SW480 (cell line): ENCODE measurements at places on chromosomes 12 and 14.

DNA sequence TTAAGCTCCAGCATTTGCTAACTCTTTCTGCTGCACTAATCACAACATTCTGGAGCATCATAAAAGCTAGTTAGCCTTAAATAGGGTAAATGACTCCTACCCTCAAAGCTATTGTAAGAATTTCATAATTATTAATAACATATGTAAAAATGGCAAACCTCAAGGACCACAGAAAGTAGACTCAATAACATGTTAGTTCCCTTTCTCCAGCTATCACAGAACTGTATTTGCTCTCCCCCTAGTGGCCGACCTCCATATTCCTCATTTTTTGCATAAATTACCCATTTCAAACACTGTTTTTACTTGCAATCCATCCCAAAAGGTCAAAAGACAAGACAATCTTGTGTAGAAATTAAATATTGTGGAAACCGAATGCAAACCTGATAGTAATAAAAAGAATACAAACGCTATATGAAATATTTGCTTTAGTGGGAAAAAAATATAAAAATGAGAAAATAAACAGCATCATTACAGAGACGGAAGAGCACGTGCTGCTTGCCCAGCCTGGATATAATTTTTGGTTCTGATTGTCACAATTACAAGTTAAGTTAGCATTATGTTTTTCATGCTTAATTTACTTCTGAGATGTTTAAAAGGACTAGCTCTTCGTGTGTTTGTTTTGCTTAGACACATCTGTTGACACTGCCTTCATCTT is 97.9 kb downstream of the RERGL start:
- peak; percentile 44 for DNase-seq

GRCh38 chr14:92516966-92517506 is 3.5 kb downstream of the RIN3 start:
- DNase-seq, result no peak

GRCh38 chr12:52307836-52308805 is 13.1 kb downstream of the KRT83 start:
- peak; percentile 79 for DNase-seq

GRCh38 chr14:58368956-58369355 is 26.8 kb upstream of the TOMM20L start:
- no peak for DNase-seq

- no peak for DNase-seq
Observed at GRCh38 chr12:80472236-80472635, 28.2 kb downstream of the PTPRQ start.

GRCh38 chr14:90072350-90072749 is 10.6 kb downstream of the KCNK13 start:
- DNase-seq, result no peak

GRCh38 chr12:51392556-51393237 is 1.5 kb upstream of the GALNT6 start:
- no peak for DNase-seq

DNA sequence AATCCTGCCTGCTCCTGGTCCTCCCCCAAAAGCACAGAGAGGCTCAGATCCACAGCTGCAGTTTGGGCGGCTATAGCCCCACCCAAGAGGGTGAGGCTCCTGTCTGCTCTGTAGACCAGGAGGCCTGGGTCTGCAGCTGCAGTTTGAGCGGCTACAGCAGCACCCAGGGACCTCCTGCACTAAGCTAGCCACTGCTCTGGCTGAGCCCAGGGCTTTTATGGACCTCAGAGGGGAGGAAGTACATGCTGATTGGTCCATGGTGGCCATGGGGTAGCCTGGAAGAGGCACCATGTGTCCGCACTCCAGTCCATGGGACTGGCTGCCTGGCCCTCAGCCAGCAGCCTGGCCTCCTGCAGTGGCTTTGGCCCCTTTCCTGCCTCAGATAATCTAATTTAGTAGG is 49.6 kb upstream of the GSC start:
- DNase-seq, result no peak

DNA sequence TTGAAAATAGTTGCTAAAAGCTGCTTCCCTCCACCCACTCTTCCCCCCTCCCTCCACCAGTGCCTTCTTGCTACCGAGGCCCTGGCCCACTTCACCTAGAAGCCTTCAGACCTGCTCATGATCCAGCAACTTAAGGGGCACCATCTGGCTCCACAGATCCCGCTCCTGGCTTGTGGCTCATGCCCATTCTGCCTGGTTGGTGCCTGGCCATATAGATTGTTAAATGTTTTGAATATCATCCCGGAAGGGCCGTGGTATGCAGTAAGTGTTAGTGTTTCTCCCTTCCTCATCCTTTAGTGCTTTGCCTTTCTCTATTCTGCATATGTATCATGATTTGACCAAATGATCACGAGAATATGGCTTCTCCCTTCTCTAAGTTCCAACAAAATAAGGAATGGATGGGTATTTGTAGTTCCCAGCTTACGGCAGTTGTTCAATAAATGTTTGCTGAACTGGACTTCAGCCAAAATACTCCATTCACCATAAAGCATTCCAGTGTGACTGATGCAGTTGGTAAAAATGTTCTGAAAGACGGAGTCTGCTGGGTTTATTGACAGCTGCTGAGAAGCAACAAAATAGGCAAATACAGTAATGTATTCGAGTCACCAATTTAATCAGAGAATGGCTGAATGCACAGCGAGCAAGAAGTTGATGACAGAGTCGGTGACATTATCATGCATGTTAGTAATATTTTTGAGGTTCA is 30.7 kb downstream of the GRIP1 start:
- DNase-seq, result no peak

GRCh38 chr12:43011383-43011926 is 421.9 kb upstream of the PRICKLE1 start:
- DNase-seq, result no peak

- DNase-seq, result no peak
Observed at GRCh38 chr14:50859296-50859624, 12.6 kb upstream of the ABHD12B start.

DNA sequence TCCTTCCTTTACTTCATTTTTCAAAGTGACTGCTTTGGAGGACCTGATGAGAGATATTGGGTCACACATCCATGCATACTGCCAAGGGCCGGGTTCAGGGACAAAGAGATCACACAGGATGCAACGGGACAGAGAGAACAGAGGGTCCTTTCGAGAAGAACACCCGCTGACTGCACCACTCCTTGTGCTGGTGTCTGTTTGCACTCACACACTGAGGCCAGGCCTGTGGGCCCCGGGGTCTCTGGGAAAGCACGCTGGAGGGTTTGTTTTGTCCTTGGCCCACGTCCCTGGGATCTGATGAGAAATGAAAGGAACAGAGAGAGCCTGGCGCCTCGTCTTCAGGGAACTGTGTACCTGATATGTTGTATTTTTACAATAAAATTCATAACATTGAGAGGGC is 42.2 kb downstream of the PAH start:
- DNase-seq, result no peak

GRCh38 chr14:93997082-93997481 is at the start of gene CCDC197:
Gene CCDC197, plus strand, starts transcription at chr14:93997301. Its CDS starts 831 bp downstream, at chr14:93998132.
- DNase-seq, result peak; percentile 73

GRCh38 chr14:22769369-22769768 is 2.9 kb downstream of the OXA1L start:
- DNase-seq, result no peak

GRCh38 chr12:5587711-5588121 is 155.8 kb downstream of the NTF3 start:
- DNase-seq, result no peak

DNA sequence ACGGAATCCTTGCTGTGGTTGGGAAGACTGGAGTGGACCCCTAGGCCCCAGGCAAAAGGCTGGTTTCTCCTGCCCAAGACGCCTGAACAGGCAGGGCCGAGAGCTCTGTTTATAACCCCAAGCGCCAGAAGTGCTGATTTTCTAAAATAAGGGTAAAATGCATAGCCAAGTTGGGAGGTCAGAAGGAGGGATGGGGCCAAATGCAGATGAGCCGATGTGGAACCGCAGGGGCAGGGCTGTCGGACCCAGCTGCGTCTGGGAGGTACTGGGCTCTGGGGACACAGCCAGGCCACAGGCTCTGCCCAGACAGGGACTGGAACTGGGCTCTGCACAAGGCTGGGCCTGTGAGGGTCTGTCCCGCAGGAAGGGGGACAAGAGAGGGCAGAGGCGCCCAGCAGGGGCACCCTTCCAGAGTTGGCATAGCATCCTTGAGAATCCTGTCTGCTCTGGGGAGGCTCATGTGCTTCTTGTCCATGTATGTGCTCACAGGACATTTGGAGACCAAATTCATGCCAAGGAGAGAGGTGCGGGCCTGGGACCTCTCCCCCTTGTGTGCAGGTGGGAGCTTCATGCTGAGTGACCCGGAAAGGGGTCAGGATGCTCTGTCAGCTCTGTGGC is 49.1 kb downstream of the JAG2 start:
- no peak for DNase-seq

- DNase-seq, result no peak
Observed at GRCh38 chr14:54172562-54172961, 215.9 kb upstream of the BMP4 start.

DNA sequence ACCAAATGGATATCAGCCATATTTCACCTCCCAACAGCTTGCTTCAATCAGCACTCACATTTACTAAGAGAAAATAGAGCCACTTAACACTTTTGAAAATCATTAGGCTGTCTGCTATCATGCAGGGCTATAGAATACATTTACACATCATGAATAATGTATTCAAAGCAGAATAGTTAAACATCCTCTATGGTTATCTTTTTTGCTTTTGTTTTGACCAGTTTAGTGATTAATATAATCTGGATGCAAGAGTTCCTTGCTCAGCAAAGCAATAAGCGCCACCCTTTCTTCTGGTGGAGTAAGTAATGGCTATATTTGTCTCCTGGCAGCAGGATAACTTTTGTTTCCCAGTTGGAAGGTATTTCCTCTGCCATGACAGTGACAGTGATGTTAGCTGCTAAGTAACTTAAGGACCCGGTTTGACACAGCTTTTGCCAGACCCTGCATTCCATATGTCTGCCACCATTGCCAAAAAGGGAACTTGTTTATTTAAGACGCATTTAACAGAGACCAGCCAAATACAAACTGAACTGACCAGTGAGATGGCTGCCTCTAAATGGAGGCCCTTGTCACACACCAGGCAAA is 70.3 kb upstream of the NR2C1 start:
- no peak for DNase-seq

DNA sequence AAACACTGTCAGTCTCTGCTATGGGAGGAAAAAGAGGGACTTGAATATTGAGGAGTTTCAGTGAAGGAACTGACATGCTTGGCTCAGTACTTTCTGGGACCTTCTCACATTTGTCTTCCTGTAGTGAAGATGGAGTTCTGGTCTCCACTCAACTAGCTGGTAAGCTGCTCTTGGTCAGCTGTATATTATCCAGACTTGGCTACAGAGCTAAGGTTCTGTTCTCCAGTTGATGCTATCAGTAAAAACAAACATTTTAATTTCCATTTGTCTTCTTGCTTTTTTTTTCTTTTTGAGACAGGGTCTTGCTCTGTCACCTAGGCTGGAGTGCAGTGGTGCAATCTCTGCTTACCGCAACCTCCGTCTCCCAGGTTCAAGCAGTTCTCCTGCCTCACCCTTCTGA is 5.3 kb downstream of the RNF34 start:
- DNase-seq, result no peak

- DNase-seq, result no peak
Observed at GRCh38 chr14:50978529-50978871, 34.2 kb upstream of the PYGL start.

GRCh38 chr14:87282266-87282665 is 710.7 kb downstream of the GALC start:
- no peak for DNase-seq

- no peak for DNase-seq
Observed at GRCh38 chr14:103207388-103208072, 84.3 kb downstream of the TNFAIP2 start.

DNA sequence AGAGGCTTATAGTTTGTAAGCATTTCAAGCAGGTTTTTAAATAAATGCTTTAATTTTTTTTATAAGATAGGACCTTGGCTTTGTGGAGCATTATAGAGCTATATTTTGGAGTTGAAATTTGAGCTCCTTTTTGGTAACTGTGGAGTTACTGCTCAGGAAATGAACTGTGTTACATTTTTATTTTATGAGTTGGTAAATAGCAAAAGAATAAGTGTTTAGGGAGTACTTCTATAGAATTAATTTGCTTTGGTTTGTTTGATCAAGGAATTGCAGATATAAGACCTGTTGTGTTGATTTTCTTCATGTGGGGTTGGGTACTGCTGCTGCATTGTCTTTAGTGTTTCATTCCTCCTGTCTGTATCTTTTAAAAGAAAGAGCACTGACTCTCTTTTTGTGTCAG is 3.5 kb downstream of the ATP2A2 start:
- DNase-seq, result no peak

DNA sequence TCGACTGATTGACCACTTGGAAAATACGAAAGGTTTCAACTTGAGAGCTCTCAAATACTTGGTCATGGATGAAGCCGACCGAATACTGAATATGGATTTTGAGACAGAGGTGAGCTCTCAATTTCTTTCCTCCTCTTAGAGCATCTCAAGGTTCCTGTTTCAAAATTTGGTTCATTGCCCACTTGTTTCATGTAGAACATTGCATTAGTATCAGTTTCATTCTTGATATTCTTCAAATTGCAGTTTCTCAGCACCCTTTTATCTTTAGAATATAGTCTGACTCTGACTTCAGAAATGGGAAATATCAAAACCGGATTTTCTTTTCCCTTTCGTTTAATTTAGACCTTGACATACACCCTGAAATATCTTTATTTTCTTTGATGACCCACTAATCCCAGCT is 8.8 kb downstream of the DDX47 start:
- no peak for DNase-seq

DNA sequence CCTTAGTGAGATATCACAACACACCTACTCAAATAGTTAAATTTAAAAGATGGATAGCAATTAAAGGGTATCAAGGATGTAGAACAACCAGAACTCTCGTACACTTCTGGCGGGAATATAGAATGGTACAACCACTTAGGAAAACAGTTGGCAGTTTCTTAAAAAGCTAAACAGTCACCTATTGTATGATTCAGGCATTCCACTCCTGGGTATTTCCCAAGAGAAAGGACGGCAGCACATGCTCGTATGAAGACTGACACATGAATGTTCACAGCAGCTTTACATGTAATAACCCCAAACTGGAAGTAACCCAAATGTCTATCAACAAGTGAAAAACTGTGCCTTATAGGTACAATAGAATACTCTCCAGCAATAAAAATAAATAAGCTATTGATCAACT is 465.2 kb downstream of the VRK1 start:
- no peak for DNase-seq

- no peak for DNase-seq
Observed at GRCh38 chr14:67602076-67602475, 2.0 kb upstream of the PIGH start.

DNA sequence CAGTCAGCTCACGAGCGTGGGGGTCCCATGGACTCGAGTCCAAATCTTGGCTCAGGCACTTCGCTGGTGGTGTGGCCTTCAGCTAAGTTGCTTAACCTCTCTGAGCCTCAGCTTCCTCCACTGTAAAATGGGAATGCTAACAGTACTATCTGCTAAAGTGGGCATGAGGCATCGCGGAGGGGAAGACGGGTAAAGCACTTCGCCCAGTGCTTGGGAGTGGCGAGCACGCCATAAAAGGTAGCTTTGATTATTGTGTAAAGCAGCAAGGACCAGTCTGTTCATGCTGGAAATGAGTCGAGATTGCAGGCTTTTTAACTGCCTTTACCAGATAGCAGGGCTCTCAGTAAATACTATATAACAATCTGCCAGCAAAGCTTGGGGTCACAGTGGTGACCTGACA is 24.5 kb downstream of the HRK start:
- no peak for DNase-seq

GRCh38 chr12:116160231-116160630 is 117.3 kb downstream of the MED13L start:
- DNase-seq, result peak; percentile 17

GRCh38 chr12:94305130-94305957 is 154.3 kb downstream of the CEP83 start:
- DNase-seq, result no peak

- DNase-seq, result peak; percentile 65
Observed at GRCh38 chr14:99604766-99605298, 825 bp upstream of the CCDC85C start.

- DNase-seq, result no peak
Observed at GRCh38 chr12:29043069-29043468, 106.0 kb upstream of the FAR2 start.
